ENCODE measurements at places on chromosomes 3 and 15.

DNA sequence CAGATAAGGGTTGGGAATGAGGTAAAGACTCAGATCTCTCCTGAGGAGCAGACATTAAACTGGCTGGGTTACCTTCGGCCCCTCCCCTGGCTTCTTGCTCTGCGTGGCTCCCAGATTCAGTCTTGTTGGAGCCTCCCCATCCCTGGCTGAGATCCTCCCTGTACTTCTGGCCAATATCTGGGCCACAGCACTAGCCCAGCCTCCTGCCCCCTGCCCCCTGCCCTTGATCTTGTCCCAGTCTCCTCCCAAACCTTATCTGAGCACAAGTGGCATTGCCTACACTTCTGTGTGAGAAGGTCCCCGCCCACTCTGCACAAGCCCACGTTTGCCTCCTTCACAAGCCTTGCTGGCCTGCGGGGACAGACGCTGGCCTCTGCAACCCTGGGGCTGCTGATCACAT lies 16.8 kb downstream of the PLA2G4F start:
- no peak for DNase-seq

DNA sequence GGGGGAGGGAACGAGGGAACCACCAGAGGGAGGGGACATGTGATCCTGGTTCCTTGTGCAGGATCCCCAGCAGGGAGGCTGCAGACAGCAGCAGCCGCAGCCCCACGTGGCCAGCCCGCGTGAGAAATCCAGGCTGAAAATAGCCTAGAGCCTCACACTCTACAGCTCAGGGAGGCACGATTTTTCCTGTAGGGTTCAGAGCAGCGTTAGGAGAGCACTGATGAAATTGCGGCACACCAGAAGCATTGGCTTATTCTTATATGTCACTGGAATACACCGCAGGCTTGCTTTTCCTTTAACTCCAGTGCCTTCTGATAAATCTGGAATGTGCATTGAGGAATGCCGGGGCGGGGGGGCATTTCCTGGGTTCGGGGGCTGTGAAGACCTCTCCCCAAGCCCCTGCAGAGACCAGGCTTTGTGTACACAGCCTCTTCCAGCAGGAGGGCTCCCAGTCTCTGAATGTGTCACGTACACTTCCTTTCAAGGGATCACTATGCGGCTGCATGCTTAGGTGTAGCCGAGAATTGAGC lies 193.0 kb downstream of the ATP10A start:
- no peak for DNase-seq

DNA sequence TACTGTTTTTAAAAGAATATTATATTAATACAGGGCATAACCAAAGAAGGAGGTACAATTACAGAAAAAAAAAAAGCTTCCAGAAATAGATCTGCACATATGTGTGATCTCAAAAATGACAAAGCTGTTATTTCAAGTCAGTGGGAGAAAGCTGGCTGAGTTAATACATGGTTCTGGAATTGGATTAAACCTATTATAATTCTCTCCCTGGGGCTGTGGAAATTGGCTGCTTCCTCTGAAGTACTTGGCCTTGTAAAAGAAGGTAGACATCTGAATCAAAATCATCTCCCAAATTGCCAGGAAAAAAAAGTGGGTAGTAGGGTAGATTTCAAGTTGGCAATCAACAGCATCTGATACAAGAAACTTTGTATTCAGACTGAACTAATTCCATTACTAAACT lies 723.9 kb upstream of the ALCAM start:
- no peak for DNase-seq

- no peak for DNase-seq
Measured at GRCh38 chr3:4476496-4476895, 9.4 kb upstream of the SUMF1 start.

GRCh38 chr3:4270720-4271119 lies 32.4 kb upstream of the SETMAR start:
- no peak for DNase-seq

DNA sequence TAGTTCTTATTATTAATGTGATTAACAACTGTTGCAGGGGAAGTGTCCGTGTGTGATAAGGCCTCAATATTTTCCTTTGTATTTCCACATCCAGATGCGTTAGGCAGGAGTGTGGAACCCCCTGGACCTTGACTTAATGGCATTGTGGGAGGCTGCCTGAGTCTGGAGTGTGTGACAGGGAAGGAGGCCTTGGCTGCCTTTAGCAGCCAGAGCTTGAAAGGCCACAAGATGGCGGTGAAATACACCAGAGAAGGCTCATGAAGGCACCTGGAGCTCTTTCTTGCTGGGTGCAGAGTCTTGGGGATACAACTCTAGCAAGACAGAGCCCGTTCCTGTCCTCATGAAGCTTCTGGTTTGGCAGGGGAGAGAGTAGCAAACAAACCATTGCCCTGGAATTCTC lies 36.9 kb downstream of the POLR2M start:
- DNase-seq = no peak

- DNase-seq = peak; percentile 69
Measured at GRCh38 chr15:74799856-74800558, 12.6 kb upstream of the LMAN1L start.

DNA sequence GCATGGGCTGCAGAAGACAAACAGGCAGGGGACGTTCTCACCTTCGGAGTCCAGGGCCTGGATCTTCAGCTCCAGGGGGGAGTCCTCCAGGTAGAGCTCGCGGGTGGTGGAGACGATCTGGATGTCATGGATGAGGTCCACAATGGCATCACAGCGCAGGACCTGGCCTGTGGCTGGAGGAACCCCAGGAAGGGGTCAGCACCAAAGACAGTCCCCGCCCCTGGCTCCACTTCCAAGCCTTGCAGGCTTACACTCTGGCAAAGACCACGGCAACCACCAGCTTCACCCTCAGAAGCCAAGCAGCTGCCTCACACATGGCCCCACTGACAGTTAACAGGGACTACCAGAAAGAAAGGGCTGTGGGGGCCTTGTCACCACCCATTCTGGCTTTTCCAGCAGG lies 22.8 kb downstream of the NUP210 start:
- DNase-seq = no peak

DNA sequence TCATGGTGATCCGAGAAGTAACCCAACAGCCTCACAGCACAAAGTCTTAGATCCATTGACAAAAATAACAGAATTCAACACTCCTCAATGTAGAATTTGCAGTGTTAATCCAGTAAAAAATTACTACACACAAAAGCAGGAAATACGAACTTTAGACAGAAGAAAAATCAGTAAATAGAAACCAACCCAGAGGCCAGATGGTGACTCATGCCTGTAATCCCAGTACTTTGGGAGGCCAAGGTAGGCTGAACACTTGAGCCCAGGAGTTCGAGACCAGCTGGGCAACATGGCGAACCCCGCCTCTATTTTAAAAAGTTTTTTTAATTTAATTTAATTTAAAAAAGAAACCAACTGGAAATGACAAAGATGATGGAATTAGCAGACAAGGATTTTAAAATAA lies 36.1 kb downstream of the SELENOT start:
- no peak for DNase-seq

DNA sequence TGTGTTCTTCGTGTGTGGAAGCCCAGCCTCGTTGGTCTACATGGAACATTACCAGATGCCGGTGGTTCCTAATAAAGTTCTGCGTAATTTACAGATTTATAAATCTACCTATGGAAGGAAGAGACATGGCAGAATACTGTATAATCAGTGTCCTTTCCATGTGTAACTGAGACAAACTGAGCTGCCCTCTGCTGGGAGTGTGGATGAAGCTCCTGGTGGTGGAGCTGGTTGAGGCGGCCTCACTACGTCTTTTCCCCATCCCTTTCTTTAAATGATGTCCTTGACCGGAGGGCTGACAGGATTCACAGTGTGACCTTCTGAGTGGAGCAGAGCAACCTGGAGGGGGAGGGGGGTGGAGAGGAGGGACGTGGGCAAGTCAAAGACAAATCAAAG lies 267.0 kb upstream of the CHRM5 start:
- DNase-seq = no peak

- no peak for DNase-seq
Measured at GRCh38 chr3:177679568-177680471, 482.5 kb upstream of the TBL1XR1 start.

- DNase-seq = no peak
Measured at GRCh38 chr3:29283231-29284119, 2.6 kb downstream of the RBMS3 start.

DNA sequence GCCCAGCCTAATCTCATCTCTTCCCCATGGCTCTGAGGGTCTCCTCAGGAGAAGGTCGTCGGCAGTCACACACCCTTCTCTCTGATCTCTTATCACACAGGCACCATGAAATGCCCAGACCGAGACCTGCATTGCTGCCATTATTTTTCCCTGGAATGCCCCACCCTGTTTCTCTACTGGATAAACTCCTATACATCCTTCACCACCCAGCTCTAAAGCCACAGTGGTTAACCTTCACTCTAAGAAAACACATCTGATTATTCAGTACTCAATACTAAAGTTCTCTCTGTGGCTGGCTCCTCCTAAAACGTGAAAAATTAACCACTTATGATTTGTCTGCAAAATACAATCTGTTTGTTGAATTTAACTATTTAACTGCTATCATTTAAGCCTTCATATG lies 43.3 kb downstream of the RORA start:
- DNase-seq = no peak

DNA sequence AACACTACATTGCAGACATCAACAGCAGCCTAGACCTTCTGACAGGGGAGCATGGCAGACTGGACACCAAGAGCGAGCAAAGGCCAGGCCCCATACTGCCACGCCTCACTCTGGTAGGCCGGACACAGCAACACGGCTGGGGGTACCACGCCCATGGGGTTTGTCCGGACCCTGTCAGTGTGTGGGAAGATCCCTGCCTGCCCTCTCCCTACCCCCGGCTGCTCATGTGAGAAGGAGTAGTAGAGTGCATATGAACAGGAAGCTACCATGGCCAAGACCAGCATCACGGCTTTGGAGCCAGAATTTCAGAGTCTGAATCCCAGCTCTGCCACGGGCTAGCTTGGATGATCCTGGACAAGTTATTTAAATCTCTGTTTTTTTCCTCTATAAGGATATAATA lies 27.9 kb downstream of the ALDH1L1 start:
- DNase-seq = no peak

- no peak for DNase-seq
Measured at GRCh38 chr15:74454764-74455500, 6.0 kb downstream of the UBL7 start.

DNA sequence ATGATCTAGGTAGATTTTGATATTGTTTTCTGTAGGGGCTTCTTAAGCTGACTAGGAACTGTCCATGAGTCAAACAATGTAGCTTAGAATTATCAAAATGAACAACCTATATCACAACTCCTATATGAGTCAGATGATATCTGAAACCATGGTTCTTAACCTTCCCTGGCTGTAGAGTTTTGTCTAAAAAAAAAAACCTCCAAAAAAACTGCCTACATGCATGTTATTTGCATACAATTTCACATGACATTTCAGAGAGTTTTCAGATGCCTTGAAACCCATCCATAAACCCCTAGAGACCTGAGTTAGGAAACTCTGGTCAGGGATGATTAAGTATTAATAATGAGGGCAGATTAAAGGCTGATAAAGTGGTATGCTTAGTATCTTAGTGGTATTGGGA lies 157.0 kb downstream of the CHST2 start:
- no peak for DNase-seq

DNA sequence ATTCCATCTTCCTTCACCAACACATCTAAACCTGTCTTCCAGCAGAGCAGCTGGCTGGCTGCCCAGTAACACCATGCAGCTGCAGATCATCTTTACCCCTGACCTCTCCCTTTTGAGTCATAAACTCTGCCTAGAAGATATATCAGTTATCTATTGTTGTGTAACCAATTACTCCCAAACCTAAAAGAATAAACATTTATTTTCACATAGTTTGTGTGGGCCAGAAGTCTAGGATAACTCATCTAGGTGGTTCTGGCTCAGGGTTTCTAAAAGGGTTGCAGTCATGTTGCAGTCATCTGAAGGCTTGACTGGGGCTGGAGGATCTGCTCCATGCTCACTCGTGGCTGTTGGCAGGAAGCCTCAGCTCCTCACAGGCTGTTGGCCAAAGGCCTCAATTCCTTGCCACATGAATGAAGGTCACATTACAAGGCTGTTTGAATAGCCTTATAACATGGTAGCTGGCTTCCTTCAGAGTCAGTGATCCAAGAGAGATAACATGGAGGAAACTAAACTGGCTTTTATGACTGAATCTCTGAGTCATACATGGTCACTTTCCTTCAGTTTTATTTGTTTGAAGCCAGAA lies 92.8 kb downstream of the GOLIM4 start:
- no peak for DNase-seq

DNA sequence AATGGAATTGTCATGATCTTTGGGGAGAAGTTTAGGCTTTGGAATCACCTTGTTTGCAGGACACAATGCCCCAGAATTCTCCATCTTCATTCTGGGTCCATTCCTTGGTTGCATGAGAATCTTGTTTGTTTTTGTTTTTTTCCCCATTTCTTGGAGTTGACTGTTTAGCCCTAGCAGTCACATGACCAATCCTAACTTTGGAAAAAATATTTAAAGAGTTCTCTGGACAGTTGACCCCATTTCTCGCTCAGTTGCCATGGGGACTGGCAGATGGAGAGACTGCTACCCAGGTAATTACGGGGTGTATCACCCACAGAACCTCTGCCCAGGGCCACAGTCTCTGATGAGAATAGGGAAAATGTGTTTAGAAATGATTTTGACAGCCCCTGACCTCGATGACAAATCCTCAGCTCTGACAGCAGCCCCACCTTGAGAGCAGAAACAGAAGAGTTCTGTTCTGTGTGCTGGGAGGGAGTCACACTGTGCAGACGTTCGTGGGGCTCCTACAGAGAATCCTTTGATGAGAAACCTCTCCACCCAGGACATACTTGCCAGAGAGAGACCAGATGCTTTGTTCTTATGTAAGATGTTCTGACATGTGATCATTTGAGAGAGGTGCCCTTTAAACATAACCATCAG lies 57.7 kb downstream of the IL16 start:
- no peak for DNase-seq
